Tracheal epithelial cell (primary cell): ENCODE measurements at places on chromosomes 1 and 21. TPM values are rescaled to one million over a fixed set of nuclear protein-coding genes. Genes with fewer than 3 reads are reported as not detected.

The HMGCS2 gene
- not detected in 2 replicates for total RNA-seq

The PPFIA4 gene
- total RNA-seq: 0.64 and 14.0 TPM in 2 replicates

The ERICH3 gene
- total RNA-seq: under 0.01 TPM in 1 of 2 replicates, not detected in the other

The URB2 gene
- total RNA-seq: 14.5 and 14.7 TPM in 2 replicates
